ENCODE measurements at places on chromosomes 4 and X. TPM values are rescaled to one million over a fixed set of nuclear protein-coding genes. Genes with fewer than 3 reads are reported as not detected.

NOX1 gene
- not detected for total RNA-seq

VCX gene
- not detected for total RNA-seq

EGF gene
- 37.1 TPM for total RNA-seq

RNF113A gene
- total RNA-seq: 8.9 TPM

SMAD1 gene
- total RNA-seq: 30.6 TPM

ETDB gene
- not detected for total RNA-seq

HTATSF1 gene
- total RNA-seq: 68.8 TPM

PPARGC1A gene
- 89.3 TPM for total RNA-seq

DNA sequence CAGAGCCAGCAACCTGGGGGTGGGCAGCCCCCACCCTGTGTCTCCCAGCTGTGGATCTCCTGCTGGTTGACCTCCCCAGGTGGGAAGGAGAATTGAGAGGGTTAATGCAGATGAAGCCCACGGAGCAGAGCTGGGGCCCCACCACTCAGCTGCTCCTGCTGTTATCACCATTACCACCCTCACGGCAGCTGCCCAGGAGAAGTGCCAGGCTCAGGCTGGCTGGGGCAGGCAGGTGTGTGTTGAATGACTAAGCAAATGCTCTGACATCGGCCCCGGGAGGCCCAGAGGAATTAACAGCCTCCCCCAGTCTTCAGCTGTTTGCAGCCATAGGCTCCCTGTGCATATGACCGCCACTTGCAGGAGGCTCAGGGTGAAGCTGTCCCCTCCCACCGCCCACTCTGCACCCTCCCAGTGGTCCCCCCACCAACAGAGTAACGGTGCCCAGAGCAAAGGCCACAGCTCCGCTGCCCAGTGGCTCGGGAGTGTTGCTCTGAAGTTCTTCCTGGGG is 133.8 kb downstream of the CPZ start:
- no peak overlapping the region for H3K4me3 ChIP-seq
- peak; percentile 35 for DNase-seq
- no peaks in the 10 kb centered on the region for H3K36me3 ChIP-seq
- H3K27ac ChIP-seq: no peak overlapping the region

GRCh38 chr4:13534344-13535063 is 9.8 kb downstream of the NKX3-2 start:
- no peak overlapping the region for H3K27ac ChIP-seq
- no peak overlapping the region for H3K4me3 ChIP-seq
- H3K4me1 ChIP-seq: no peaks in the 10 kb centered on the region
- no peaks in the 10 kb centered on the region for H3K36me3 ChIP-seq

DNA sequence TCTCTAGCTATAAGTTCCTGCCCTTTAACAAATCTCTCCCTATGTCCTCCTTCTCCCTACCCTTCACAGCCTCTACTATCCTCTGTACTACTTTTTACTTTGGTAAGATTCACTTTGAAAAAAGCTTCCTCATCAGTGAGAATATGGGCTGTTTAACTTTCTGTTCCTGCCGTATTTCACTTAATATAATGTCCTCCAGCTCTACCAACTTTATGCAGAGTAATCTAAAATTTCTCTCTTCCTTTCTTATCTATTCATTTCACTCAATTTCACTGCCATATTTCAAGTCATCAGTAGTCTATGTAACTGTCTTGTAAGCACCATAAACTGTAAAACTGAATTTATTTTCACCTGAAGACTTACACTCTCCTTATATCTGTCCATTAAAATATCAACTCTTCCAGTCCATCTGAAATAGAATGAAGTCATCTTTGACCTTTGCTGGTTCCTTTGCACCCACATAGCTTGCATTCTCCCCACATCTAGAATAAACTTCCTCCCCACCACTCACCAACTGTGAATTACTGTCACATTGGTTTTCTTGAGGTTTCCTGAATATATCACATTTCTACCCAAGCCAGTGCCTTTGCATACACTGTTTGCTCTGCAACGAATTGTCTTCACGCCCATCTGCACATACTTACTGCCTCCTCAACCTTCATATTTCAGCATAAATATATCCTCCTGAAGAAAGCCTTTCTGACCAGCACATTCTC is 54.6 kb downstream of the ARAP2 start:
- no peaks in the 10 kb centered on the region for H3K36me3 ChIP-seq
- H3K27me3 ChIP-seq: no peaks in the 10 kb centered on the region

DNA sequence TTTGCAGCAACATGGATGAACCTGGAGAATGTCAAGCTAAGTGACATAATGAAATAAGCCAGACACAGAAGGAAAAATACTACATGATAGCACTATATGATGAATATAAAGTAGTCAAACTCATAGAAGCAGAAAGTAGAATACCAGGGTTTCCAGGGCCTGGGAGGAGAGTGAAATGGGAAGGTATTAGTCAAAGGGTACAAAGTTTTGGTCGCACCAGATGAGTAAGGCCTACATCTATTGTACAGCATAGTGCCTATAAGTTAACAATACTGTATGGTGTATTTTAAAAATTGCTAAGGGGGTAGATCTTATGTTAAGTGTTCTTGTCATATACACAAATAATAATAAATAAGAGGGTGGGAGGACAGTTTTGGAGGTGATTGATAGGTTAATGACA is 41.5 kb downstream of the ENOX2 start:
- no peak for DNase-seq
- H3K4me1 ChIP-seq: no peaks in the 10 kb centered on the region
- no peaks in the 10 kb centered on the region for H3K36me3 ChIP-seq
- H3K27ac ChIP-seq: no peak overlapping the region

GRCh38 chr4:77040270-77040669 is 35.5 kb downstream of the CCNI start:
- no peaks in the 10 kb centered on the region for H3K27me3 ChIP-seq
- no peak overlapping the region for H3K27ac ChIP-seq
- DNase-seq: no peak
- no peak overlapping the region for H3K4me3 ChIP-seq
- H3K4me1 ChIP-seq: peaks cover 17% of the 10 kb centered on the region

- no peak overlapping the region for H3K27ac ChIP-seq
- H3K27me3 ChIP-seq: no peaks in the 10 kb centered on the region
- no peak for DNase-seq
- H3K4me3 ChIP-seq: no peak overlapping the region
- H3K36me3 ChIP-seq: no peaks in the 10 kb centered on the region
Observed at GRCh38 chrX:150503898-150504219, 64.6 kb upstream of the MTM1 start.

GRCh38 chr4:38919494-38919893 is 51.9 kb downstream of the FAM114A1 start:
- no peak overlapping the region for H3K27ac ChIP-seq
- peaks cover 92% of the 10 kb centered on the region for H3K36me3 ChIP-seq
- H3K27me3 ChIP-seq: no peaks in the 10 kb centered on the region
- no peak overlapping the region for H3K4me3 ChIP-seq
- no peak for DNase-seq
- no peaks in the 10 kb centered on the region for H3K4me1 ChIP-seq

GRCh38 chr4:146398404-146398803 is 123.3 kb downstream of the SLC10A7 start:
- no peak for DNase-seq
- no peaks in the 10 kb centered on the region for H3K36me3 ChIP-seq
- H3K4me1 ChIP-seq: no peaks in the 10 kb centered on the region
- no peak overlapping the region for H3K4me3 ChIP-seq
- H3K27me3 ChIP-seq: no peaks in the 10 kb centered on the region

- no peaks in the 10 kb centered on the region for H3K4me1 ChIP-seq
- no peaks in the 10 kb centered on the region for H3K36me3 ChIP-seq
- no peak overlapping the region for H3K27ac ChIP-seq
Observed at GRCh38 chrX:136450050-136450830, 37.5 kb upstream of the BRS3 start.

GRCh38 chrX:132365490-132365889 is 123.3 kb downstream of the MBNL3 start:
- no peaks in the 10 kb centered on the region for H3K4me1 ChIP-seq
- no peak overlapping the region for H3K27ac ChIP-seq
- DNase-seq: no peak
- H3K27me3 ChIP-seq: no peaks in the 10 kb centered on the region
- H3K4me3 ChIP-seq: no peak overlapping the region
- no peaks in the 10 kb centered on the region for H3K36me3 ChIP-seq

- no peak overlapping the region for H3K27ac ChIP-seq
- no peaks in the 10 kb centered on the region for H3K4me1 ChIP-seq
Observed at GRCh38 chr4:158729716-158730559, 6.7 kb upstream of the PPID start.

DNA sequence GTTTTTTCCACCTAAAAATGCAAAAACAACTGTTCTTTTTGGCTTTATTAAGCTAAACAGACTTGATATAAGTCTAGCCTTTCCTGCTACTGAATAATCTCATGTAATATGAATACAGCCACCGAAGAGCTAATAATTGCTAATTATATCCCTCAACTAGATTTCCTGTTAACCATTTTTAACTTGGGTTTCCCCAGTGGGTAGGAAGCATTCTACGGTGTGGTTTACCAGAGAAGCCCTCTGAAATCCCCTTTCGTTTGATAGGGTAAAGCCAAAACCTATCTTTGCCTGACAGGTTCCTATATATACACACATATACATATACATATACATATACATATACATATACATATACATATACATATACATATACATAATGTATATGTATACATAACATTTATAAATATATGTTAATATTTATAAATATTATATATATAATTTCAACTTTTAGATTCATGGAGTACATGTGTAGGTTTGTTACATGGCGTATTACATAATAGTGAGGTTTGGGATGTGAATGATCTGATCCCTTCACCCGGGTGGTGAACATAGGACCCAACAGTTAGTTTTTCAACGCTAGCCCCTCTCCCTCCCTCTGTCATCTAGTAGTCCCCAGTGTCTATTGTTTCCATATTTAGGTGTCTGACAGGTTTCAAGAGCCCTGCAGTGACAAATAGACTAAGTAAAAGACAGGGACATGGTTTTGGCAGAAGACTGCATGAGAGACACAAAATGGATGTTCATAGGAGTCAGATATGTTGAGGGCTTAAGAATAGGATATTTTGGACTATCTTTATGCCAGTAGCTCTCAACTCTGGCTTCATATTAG is 62.4 kb downstream of the ATXN3L start:
- no peaks in the 10 kb centered on the region for H3K4me1 ChIP-seq
- no peak overlapping the region for H3K4me3 ChIP-seq
- H3K36me3 ChIP-seq: no peaks in the 10 kb centered on the region

DNA sequence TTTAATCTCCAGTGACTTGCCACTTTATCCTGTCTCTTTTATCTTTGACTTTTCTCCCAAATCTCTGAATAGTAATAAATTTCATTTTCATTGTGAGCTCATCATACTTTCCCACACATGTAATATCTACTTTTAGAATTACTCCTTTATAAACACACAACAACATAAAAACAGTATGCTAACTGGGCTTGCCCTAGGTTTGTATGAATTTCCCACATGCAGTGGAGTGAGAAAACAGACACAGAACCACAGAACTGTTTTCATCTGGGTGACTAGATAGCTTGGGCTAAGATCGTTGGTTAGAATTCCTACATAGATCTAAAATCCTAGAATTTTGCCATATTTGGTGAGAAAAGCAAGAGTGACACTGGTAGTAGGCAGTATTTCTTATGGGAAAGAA is 409.5 kb downstream of the SPRY1 start:
- H3K27me3 ChIP-seq: no peaks in the 10 kb centered on the region
- DNase-seq: no peak
- no peaks in the 10 kb centered on the region for H3K36me3 ChIP-seq
- H3K4me3 ChIP-seq: no peak overlapping the region
- H3K4me1 ChIP-seq: peaks cover 5% of the 10 kb centered on the region

- no peaks in the 10 kb centered on the region for H3K27me3 ChIP-seq
- no peak overlapping the region for H3K27ac ChIP-seq
- H3K4me1 ChIP-seq: no peaks in the 10 kb centered on the region
Observed at GRCh38 chr4:132530861-132531260, 618.2 kb upstream of the PCDH10 start.
